Stimulated activated CD4-positive, alpha-beta T cell treated with anti-CD3 and anti-CD28 coated beads, Interleukin-15, amount 100 ng/mL, for 1 hour (primary cell): ENCODE measurements at places on chromosomes 11 and 22.

- DNase-seq = no peak
Measured at GRCh38 chr11:98940913-98941312, 79.8 kb upstream of the CNTN5 start.

GRCh38 chr22:22547692-22548300 is 11.3 kb downstream of the PRAME start:
- DNase-seq = no peak

- DNase-seq = no peak
Measured at GRCh38 chr11:2159536-2160413, 1.2 kb downstream of the INS start.

GRCh38 chr11:26572770-26573402 is 823 bp upstream of the MUC15 start:
- DNase-seq = no peak

GRCh38 chr22:24503137-24503842 is 8.2 kb downstream of the UPB1 start:
- DNase-seq = peak; percentile 50

GRCh38 chr11:69382131-69383128 is 88.5 kb downstream of the MYEOV start:
- DNase-seq = no peak

GRCh38 chr22:38437416-38437815 is 17.6 kb downstream of the KCNJ4 start:
- no peak for DNase-seq

DNA sequence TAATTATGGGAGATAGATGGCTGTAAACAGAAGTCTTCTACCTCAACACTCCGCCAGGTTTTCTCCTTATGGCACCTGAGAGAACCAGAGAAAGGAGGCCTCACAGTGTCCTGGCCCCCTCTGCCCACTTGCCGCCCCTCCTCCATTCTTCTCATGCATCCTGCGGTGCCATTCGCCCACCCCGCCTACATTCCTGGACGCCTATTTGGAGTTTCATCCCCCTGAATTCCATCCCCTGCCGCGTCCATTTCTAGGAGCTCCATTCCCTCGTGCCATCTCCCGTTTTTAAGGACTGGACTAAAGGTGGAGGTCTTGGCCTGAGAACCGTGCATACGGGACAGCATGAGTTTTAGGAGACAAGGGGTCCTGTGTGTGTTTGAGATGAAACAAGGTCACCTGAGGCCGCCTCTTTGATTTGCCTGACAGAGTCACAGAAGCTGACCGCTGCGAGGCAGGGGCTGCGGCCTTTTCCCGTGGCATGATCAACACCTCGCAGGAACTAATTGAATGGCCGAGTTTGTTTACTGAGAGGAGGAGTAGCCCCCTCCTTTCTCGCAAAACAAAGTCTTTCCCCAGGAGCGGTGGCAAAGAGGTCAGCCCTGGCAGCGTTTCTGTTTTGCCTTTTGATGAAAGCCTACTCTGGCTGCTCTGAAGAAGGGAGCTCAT is 246.2 kb downstream of the ST3GAL4 start:
- no peak for DNase-seq

GRCh38 chr22:23121000-23121421 is 20.8 kb downstream of the RSPH14 start:
- DNase-seq = no peak

- DNase-seq = no peak
Measured at GRCh38 chr11:63629426-63629825, 15.2 kb upstream of the PLAAT3 start.

GRCh38 chr11:2933375-2934020 is 4.3 kb upstream of the PHLDA2 start:
- DNase-seq = no peak

DNA sequence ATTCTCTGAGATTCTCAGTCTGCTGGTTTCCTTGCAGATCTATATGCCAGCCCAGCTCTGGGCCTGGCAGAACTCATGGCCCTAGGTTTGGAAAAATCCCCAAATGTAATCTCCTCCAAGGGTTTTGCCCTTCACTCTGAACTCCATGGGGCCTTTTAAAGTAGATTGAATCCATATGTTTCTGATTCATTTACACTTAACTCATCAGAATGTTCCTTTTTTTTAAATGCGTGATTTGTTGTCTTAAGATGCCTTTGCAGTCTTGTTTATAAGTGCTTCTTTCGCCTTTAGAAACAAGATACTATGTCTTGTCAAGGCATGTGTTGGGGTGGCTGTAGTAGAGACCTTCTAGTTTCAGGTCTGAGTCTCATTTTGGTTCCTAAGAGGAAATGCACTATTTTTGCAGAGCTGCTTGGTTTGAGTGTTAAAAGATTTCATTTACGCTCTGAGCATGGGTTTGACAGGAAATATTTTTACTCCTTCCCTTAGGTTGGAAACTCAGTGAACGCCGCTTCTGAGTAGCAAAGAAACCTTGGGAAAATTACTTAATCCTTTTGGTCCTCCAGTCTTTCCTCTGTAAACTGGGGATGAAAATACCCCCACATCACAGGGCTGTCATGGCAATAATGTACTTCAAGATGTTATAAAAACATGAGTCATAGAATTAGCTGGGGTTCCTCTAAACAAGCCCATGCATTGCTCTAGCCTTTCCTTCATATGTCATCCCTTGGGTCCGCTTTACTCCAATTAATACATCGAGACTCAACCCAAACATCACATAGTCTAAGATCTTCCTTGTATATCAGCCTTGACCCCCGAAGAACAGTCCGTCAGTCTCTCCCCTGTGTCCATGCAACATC is 83.5 kb downstream of the SNX19 start:
- no peak for DNase-seq

GRCh38 chr22:36912694-36913426 is 568 bp upstream of the CSF2RB start:
- DNase-seq = no peak

- DNase-seq = no peak
Measured at GRCh38 chr11:75796091-75796435, 18.9 kb upstream of the UVRAG start.

GRCh38 chr11:104462341-104462740 is 298.4 kb upstream of the PDGFD start:
- no peak for DNase-seq

DNA sequence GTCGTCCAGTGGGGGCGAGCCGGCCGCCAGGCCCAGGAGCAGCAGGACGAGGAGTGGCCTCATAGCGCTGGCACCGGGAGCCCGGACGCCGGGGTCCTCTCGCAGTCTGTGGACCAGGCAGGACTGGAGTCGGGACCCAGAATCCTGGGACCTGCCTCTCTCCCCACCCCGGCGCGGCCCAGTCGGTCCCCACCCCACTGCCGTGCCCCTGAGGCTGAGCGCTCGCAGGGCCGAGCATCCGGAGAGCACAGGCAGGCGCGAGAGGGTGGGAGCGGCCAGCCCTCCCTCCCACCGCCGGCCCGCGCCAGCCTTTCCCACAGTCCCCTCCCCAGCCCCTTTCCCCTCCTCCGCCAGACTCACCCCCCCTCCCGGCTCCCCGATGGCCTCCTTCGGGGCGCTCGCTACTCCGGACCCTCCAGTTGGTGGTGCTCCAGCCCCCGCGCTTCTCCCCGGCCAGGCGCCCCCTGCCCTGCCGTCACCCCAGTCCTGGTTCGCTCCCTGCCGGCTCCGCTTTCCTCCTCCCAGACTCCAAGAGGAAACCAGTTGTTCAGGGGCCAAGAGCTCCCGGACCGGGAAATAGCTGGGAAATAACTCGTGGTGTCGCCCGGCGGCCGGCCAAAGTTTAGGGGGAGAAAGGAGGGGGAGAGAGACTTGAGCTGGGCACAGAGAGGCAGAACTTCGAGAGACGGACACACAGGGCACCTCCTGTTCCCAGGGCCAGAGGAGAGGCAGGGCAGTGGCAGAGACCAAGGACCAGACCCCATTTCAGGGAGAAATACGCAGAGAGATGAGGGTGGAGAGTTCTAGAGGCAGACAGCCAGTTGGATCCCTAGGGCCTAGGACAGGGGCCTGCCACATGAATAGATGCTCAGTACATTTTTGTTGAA is at the start of gene C1QTNF5:
Gene C1QTNF5 (minus strand): TSS at position 549 of the 887 bp plus-strand sequence. CDS start 486 bp downstream, at position 63.
- no peak for DNase-seq

GRCh38 chr22:27983361-27983791 is 64.3 kb upstream of the PITPNB start:
- DNase-seq = no peak

DNA sequence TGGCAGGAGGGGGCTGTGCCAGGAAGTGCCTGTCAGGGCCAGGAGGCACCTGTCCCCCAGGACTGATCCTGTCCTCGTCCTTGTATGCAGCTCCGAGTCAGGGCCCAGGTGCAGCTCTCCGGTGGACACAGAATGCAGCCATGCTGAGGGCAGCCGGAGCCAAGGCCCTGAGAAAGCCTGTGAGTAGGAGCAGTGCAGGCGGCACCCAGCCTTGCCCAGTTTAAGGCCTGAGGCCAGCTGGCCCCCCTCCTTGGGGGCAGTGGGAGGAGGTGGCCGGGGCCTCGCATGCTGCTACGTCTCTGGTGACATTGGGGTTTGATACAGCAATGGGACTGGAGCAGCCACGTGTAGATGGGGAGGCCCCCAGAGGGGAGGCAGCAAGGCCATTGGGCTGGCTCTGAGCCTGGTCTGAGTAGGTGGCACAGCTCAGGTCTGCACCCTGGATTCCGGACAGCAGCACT is 34.9 kb downstream of the SBF1 start:
- no peak for DNase-seq

DNA sequence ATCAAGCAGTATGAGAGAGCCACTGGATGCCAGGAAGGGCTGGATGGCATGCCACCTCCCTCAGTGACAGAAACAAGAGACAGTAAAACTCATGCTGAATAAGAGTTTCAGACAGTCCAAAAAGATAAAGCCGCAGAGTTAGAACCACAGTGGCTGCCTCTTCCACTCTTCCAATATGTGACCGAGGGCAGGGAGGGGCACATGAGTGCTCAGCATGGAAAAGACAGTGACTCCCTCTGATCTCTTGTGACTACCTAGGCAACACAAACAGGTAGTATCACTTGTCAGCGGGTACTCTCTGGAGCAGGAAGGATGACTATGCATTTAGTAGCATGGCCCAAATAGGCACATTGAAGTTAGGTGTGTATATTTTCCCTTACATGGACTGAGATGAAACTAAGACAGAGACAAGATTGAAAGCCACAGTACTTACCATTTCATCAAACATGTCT is 295.4 kb downstream of the CADM1 start:
- DNase-seq = no peak

- DNase-seq = no peak
Measured at GRCh38 chr11:72195518-72196270, 3.8 kb downstream of the FOLR1 start.

DNA sequence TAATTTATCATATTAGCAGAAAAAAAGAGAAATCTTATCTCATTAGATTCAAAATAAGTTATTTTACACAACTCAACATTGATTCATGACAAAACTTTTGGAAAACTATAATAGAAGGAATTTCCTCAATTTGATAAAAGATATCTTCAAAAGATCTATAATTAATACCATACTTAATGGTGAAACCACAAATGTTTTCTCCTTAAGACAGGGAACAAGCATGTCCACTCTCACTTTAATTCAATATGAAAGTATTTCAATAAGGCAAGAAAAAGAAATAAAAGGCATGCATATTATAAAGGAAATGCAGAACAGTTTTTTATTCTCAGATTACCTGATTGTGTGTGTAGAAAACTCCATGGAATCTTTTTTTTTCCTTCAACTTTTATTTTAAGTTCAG is 23.6 kb downstream of the MTNR1B start:
- no peak for DNase-seq

- no peak for DNase-seq
Measured at GRCh38 chr11:33574331-33574730, 126.3 kb downstream of the C11orf91 start.

GRCh38 chr11:17791144-17791543 is 56.6 kb downstream of the KCNC1 start:
- no peak for DNase-seq

GRCh38 chr22:49853981-49854831 is 562 bp downstream of the ZBED4 start:
- DNase-seq = no peak

GRCh38 chr22:27420817-27421361 is 380.7 kb downstream of the MN1 start:
- DNase-seq = no peak

GRCh38 chr22:44588348-44588747 is 90.3 kb upstream of the RTL6 start:
- DNase-seq = no peak

DNA sequence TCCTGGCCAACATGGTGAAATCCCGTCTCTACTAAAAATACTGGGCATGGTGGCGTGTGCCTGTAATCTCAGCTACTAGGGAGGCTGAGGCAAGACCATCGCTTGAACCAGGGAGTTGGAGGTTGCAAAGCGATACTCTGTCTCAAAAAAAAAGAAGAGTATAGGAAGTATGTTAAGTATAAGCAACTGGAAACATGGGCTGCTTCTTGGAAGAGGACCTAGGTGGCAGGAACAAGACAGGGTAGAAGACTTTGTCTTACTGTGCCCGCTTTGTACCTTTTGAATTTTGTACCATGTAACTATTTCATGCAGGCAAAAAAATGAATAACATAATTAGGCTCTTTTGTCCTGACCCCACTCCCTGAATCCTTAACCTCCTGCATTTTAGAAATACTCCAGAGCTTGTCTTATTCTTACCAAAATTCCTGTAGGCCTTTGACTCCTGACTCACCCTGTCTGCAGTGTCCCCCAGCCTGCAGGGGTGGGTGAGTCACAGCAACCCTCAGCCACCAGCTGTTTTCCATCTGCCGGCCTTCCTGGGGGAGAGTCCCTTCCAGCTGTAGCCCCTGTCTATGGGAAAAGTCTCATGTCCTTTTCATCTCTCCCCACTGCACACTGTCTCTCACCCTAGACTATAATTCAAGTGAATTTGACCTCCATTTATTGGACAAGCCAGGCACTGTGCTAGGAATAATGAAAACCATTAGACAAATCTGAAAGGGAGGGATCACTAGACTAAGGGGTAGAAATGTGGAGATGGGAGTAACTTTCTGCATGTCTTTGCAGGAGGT is 41.8 kb downstream of the TXN2 start:
- no peak for DNase-seq

GRCh38 chr11:7672276-7672959 is 882 bp downstream of the CYB5R2 start:
- no peak for DNase-seq

DNA sequence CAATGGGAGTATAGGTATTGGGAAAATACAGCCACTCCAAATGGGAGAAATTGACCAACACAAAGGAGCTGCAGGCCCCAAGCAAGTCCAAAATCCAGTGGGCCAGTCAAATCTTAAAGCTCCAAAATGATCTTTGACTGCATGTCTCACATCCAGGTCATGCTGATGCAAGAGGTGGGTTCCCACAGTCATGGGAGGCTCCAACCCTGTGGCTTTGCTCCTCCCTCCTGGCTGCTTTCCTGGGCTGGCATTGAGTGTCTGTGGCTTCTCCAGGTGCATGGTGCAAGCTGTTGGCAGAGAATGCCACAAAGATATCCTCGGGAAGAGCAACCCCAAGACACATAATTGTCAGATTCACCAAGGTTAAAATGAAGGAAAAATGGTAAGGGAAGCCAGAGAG is 80.8 kb downstream of the IGLL5 start:
- no peak for DNase-seq

GRCh38 chr11:35590412-35590811 is 27.8 kb upstream of the FJX1 start:
- DNase-seq = no peak

- peak; percentile 14 for DNase-seq
Measured at GRCh38 chr11:34650528-34650927, 29.6 kb downstream of the EHF start.

GRCh38 chr22:45254789-45255278 is 14.1 kb upstream of the KIAA0930 start:
- no peak for DNase-seq
